ENCODE measurements at places on chromosomes 6 and 20.

GRCh38 chr20:39528436-39528835 is 566.3 kb downstream of the DHX35 start:
- no peak for DNase-seq

- DNase-seq = no peak
Measured at GRCh38 chr6:19697744-19698290, 139.4 kb upstream of the ID4 start.

DNA sequence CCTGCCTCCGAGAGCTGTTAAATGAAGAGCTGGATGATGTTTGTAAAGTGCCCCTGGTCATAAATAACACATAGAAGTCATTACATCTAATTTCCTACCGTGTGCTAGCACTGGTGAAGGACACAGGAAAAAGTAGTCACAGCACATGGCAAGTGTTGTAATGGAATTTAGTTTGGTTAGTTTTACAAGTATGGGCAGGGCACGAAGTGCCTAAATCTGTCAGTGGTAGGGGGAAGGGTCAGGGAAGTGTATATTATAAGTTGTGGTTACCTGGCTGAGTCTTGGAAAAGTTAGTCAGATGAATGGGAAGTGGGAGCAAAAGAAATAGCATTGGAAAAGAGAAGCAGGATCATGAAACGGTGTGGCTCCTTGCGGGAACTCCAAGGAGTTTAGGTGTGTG is 1.6 kb downstream of the RIPPLY2 start:
- no peak for DNase-seq

- DNase-seq = no peak
Measured at GRCh38 chr6:28948782-28949486, 25.1 kb upstream of the TRIM27 start.

DNA sequence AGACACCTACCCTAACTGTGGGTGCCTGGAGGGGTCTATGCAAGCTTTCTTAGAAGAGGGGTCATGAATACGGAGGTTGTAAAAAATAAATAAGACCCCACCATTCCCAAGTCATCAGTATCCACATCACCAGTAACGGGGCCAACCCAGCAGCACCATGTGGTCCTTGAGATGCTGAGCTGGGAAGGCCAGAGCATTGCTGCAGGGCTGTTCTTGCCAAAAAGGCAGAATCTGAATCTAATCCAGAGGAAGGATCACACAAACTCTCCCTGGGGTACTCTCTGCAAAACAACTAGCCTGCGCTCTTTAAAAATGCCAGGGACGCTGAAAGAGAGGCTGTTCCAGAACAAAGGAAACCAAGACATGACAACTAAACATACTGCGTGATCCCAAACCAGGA is 43.2 kb downstream of the SSR1 start:
- no peak for DNase-seq

- DNase-seq = no peak
Measured at GRCh38 chr20:38932457-38933120, 6.4 kb downstream of the FAM83D start.

DNA sequence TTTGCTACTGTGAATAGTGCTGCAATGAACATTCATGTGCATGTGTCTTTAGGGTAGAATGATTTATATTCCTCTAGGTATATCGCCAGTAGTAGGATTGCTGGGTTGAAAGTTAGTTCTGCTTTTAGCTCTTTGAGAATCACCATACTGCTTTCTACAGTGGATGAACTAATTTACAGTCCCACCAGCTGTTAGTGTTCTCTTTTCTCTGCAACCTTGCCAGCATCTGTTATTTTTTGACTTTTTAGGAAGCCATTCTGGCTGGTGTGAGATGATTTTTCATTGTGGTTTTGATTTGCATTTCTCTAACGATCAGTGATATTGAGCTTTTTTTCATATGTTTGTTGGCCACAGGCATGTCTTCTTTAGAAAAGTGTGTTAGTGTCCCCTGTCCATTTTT is 40.0 kb downstream of the PLG start:
- DNase-seq = no peak

- DNase-seq = no peak
Measured at GRCh38 chr6:3631186-3631585, 120.3 kb downstream of the PXDC1 start.

DNA sequence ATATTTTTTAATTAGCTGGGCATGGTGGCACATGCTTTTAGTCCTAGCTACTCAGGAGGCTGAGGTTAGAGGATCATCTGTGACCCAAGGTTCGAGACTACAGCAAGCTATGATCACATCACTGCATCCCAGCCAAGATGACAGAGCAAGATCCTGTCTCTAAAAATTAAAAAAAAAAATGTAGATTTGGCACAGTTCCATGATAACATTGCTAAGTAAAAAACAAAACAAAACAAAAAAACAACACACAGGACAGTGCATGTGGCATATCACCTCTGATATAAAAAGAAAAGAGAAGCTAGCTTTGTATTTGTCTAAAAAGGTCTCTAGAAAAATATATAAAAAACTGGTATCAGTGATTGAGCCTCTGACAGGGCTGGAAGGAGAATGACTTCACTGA is 24.6 kb downstream of the RNF24 start:
- no peak for DNase-seq

GRCh38 chr20:56518126-56518525 is 6.4 kb upstream of the FAM209A start:
- DNase-seq = no peak

DNA sequence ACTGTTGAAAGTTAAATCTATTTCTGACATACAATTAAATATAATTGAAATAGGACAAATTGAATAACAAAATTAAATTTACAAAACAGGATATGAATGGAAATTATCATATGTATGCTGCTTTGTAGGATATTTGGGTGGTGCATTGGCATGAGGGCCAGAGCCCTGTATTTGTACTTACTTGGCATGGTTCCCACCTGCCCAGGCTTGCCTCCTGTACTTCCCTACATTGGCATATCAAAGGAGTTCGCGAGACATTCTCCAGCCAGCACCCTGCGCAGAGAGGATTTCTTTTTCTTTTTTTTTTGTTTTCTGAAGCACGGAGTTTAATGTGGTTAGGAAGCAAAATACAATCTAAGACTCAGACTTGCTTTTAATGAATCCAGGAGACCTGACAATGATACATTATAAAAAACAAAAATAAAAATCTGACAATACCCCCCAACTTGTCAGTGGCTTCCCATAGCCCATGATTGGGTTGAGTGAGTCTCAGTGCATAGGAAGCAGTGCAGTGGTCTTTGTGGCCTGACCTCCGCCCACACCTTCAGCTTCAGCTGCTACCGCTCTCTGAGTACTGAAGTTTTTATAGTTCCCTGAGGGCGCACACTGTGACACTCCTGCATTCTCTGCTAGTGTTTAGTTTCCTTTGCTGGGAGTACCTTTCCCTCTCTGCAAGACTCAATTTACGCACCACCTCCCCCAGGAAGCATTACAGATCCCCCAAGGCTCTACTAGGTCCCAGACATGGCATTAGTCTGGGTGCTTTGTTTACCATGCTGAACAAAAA is 440.8 kb downstream of the UTRN start:
- DNase-seq = no peak

GRCh38 chr20:62219101-62219991 is 732 bp downstream of the HRH3 start:
- no peak for DNase-seq

GRCh38 chr6:125759184-125759902 is 9.9 kb downstream of the HEY2 start:
- DNase-seq = no peak

- DNase-seq = no peak
Measured at GRCh38 chr20:41176711-41177552, 39.6 kb downstream of the PLCG1 start.
